EH (cell line): ENCODE measurements at places on chromosomes 4 and X.
A peak's percentile ranks its signal among the peaks of the same experiment; 100 is the strongest.

GRCh38 chr4:134753390-134753789 is 551.8 kb upstream of the PABPC4L start:
- no peak for DNase-seq

GRCh38 chrX:14030174-14030530 is 460 bp upstream of the GEMIN8 start:
- peak; percentile 61 for DNase-seq

- no peak for DNase-seq
These were observed 40.6 kb downstream of the TMEM164 start for GRCh38 chrX:110043506-110043905.

- DNase-seq: no peak
These were observed 579.2 kb downstream of the BCOR start for GRCh38 chrX:39518476-39519029.

DNA sequence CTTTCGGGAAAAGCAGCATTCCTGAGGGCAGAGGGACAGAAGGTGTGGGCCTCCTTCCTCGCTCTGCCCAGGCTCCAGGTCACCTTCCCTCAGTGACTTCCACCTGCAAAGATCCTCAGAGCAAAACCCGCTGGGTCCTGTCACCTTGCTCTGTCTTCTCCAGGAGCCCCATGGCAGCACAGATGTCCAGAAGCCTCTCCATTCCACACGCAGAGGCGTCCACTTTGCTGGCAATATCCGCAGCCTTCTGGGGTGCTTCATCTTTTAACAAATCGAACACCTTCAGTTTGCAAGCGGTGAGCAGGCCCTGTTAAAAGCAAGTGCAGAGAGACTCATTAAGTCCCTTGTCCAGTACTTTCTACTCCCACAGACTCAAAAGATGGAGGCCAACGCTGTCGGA is 27.3 kb downstream of the ASMTL start:
- no peak for DNase-seq

DNA sequence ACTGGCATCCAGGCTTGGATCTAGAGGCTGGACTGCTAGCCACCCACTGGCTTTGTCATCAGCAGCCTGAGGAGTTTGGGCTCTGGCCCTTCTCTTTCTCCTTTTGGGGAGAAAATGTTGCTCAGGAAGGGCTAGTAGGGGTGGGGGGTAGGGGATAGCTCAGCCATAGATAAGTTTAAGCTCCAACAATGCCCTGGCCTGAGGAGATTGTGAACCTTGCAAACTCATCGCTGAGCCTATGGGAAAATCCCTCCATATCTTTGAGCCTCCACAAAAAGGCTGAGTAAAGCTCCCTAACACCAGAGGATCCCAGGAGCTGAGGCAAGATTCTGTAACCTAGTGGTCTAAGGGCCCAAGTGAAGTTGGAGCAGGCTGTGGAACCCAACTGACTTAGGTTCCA is 8.8 kb downstream of the OTUD5 start:
- no peak for DNase-seq

DNA sequence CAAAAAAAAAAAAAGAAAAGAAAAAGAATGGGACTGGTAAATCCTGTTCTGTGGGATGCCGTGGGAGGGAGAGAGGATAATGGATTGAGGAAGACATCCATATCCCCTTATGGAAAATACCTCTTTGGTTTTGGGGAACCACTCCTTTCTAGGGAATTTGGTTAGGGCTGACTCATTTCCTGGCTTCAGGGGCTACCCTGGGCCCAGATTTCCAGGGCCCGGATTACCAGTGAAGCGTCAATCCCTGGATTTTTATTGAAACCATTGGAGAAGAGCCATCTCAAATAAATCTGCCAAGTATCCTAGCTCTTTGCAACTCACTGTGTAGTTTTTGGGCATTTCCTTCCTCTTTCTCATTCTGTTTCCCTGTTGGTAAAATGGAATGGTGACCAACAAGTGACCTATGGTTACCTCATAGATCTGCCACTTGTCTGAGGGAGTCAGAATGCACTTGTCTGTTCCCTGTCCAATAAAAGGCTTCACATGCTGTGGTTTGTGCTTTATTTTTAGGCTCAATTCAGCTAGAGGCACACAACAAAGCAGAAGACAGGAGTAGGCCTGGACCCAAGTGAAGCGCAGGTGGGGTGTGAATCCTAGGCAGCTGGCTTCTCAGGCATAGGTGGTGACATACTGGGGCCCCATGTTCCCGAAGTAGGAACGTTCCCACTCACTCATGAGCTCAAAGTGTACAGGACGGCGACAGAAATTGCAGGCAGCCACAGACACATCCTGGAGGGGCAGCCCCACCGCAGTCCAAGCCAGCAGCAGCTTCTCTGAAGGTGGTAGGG is 8.6 kb downstream of the APEX2 start:
- DNase-seq: peak; percentile 77

GRCh38 chrX:65674204-65674893 is 6.9 kb downstream of the MSN start:
- peak; percentile 29 for DNase-seq

- DNase-seq: no peak
These were observed 76.8 kb upstream of the MCF2 start for GRCh38 chrX:139784807-139785206.

DNA sequence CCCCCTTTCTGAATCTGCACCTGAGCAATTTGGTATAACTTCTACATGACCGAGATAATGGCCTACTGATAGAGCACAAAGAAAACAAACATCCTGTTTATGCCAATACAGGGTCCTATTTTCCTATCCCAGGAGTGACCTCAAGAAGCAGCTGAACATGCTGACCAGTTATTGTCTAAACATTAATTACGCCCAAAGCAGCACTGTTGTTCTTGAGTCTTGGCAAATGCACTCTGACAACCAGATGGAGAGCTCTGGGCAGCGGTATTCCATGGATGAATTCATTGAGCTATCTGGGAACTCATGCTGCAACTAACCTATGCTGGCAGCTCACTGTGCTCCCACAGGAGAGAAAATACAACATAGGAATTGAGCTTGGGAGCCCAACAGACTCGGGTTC is 52.6 kb downstream of the PCYT1B start:
- no peak for DNase-seq

DNA sequence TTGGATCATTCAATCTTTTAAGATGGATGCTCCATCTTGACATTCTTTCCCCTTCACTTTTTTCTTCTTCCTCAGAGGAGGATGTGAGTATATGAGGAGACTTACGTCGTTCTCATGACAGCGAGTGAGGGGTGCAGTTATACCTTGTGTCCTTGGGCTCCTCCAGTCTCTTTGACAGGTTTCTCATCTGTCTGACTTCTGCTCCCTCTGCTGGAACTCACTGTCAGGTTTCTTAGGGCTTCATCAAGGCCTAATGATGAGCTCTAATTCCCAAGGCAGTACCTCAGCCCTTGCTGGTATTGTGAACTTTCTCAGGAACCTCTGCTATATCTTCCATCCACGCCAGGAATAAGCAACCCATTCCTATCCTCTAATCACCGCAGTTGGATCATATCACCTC is 237.8 kb upstream of the ADGRL3 start:
- DNase-seq: peak; percentile 15

GRCh38 chrX:46500054-46500453 is 45.2 kb downstream of the ZNF674 start:
- DNase-seq: no peak

GRCh38 chrX:72105436-72105835 is 26.3 kb downstream of the RTL5 start:
- no peak for DNase-seq

GRCh38 chr4:102791318-102791835 is 30.6 kb upstream of the MANBA start:
- DNase-seq: no peak

- peak; percentile 48 for DNase-seq
These were observed 14.3 kb downstream of the FAM9C start for GRCh38 chrX:13029887-13030771.

DNA sequence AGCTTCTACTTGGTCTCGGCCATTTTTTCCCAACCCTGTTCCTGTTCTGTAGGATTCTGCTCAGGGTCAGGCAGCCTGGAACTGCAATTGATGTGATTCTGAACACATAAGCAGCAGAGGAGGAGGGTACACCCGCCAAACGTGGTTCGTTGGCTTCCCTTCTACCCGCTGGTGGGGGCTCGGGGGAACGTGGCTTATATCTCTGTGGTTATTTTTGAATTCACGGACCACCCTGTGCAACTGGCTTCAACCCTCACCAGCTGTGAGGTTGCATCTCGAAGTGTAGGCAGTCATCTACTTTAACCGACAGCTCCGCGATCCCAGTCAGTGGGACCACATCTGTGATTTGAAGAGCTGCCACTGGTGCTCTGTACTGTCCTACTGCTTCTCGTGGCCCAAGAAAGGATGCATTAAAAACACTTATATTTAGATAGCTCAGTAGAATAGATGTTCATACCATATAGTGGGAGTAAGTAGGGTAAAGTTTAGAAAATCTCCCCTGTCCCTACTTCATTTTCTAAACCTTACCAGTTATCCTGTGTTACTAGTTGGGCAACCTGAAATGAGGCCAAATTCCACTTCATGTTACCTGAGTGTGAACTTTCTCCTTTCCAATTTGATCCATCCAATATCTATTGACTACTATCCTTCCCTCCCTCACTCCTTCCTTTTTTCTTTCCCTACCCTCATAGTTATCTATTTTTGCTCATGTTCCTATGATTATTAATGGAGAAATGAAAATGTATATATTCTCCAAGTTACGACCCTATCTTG is 80.4 kb upstream of the BCOR start:
- DNase-seq: no peak

GRCh38 chrX:85379174-85379907 is at the start of gene POF1B:
POF1B (minus strand) TSS chrX:85379665; CDS start chrX:85379454, 211 bp downstream.
- DNase-seq: no peak

DNA sequence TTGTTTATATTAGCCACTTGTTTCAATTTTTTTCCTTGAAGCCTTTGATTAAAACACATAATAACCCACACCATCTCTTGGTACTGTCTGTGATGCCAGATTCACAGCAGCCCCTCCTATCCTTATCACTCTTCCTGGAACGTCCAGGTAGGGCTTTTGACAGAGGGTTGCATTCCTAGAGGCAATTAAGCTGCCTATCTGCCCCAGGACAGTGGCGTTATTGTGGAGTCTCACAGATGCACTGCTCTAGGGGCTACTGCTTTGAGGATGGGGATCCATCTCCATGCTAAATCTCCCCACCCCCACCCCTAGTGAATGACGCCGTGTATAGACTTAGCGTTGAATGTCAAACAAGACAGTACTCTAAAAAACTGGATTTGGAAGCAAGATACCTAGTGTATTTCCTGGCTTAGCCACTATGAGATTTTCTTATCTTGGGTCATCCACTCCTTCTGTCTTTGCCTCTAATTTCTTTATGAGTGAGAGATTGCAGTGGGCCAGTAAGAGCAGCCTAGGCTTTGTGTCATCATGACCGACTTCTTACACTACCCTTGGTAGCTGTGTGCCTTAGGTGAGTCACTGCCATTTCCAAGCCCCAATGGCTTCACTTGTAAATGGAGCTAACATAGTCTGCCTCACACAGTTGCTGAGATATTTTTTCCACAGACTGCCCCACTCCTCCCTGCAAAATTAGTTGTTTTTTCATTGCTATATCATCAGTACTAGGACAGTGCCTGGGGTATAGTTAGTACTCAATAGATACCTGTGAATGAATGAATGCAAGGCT is 90.9 kb downstream of the EGF start:
- DNase-seq: no peak

GRCh38 chrX:155966876-155967275 is 30.6 kb upstream of the IL9R start:
- peak; percentile 25 for DNase-seq

GRCh38 chr4:102614801-102615200 is 113.6 kb downstream of the NFKB1 start:
- no peak for DNase-seq

GRCh38 chr4:173181848-173182247 is 13.2 kb downstream of the GALNT7 start:
- peak; percentile 63 for DNase-seq

GRCh38 chr4:73990988-73991741 is 3.2 kb upstream of the PPBP start:
- no peak for DNase-seq

GRCh38 chr4:40199999-40200874 is 3.4 kb downstream of the RHOH start:
- DNase-seq: no peak

GRCh38 chr4:135357091-135357490 is 1155.5 kb upstream of the PABPC4L start:
- DNase-seq: no peak

DNA sequence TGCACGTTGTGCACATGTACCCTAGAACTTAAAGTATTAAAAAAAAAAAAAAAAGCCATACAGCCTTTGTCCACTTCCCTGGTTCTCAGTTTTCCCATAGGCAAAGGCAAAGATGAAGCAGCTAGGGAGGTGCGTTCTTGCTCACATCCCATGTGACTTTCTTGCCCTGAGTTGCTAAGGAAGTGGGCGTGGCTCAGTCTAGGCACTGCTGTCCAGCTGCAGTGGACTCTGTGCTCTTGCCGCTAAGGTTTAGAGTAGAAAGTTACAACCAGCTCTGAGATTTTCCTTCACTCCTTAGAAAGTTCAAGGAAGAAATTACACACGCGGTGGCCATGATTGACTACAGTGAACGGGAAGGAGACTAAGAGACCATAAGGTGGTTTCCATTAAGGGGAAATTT is 144.7 kb downstream of the NAA11 start:
- peak; percentile 9 for DNase-seq

DNA sequence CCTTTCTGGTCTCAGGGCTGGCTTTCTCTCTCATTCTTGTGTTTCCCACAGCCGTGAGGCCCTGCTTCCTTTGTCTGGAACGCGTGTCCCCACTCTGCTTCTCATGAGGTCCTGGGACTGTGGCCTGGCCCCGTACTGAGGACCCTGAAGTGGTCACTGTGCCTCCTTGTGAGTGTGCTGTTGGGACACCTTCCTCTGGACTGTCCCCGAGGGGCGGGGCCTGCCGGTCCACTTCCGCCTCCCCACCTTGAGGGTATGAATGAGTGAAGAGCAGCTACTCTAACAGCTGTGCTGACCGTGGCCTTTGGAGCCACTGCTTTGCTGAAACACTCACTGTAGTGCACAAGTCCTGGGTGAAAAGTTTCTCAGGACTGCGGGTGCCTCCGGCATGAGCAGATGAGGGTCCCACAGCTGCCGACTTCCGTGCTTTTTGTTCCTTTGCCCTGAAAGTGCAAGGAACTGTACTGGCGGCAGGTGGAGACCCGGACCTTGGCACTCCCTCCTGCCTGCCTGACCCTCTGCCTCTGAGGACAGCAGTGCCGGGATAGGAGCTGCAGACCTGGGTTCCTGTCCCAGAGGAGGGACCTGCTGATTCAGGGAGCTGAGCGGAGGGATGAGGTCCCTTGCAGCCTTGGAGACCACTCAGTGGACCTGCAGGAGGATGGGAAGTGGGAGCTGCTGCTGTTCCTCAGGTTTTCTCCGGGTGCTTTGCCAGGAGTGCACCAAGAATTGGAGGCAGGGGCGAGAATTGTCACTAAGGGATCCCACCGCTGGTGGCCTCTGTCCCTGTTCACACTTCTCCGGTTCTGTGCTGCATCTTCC is 38.0 kb downstream of the HTT-AS start:
- DNase-seq: no peak

DNA sequence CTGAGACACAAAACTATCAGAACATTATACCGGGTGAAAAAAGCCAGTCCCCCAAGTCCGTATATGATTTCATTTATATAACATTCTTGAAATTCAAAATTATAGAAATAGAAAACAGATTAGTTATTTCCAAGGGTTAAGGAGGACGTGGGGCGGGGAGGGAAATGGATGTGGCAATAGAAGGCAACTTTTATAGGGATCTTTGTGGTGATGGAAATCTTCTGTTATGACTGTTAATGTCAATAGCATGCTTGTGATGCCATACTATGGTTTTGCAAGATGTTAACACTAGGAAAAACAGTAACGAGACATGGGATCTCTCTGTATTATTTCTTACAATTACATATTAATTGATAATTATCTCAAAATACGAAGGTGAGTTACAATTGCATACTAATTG is 96.4 kb downstream of the LNX1 start:
- peak; percentile 44 for DNase-seq

- DNase-seq: no peak
These were observed 415 bp downstream of the SHISA3 start for GRCh38 chr4:42397635-42398170.
